ENCODE measurements at places on chromosomes 1 and 21.

DNA sequence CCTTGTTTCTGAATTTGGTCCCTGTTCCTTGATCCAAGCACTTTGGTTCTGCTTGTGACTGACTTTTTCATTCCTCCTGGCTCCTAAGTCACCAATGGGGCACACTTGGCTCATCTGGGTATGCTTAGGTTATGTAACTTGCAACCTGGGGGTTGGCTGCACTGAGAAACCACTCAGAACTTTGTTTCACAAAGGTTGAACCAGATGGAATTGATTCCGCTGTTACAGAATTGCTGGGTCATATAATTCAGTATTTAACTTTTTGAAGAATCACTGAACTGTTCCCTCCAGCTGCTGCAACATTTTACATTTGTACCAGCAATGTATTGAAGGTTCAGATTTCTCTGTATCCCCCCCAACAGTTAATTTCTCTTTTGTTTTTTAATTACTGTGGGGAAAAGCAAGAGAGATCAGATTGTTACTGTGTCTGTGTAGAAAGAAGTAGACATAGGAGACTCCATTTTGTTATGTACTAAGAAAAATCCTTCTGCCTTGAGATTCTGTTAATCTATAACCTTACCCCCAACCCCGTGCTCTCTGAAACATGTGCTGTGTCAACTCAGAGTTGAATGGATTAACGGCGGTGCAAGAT is 9.6 kb upstream of the NVL start:
- no peak for DNase-seq

GRCh38 chr1:92366040-92366395 is 67.2 kb downstream of the RPAP2 start:
- DNase-seq, result no peak

DNA sequence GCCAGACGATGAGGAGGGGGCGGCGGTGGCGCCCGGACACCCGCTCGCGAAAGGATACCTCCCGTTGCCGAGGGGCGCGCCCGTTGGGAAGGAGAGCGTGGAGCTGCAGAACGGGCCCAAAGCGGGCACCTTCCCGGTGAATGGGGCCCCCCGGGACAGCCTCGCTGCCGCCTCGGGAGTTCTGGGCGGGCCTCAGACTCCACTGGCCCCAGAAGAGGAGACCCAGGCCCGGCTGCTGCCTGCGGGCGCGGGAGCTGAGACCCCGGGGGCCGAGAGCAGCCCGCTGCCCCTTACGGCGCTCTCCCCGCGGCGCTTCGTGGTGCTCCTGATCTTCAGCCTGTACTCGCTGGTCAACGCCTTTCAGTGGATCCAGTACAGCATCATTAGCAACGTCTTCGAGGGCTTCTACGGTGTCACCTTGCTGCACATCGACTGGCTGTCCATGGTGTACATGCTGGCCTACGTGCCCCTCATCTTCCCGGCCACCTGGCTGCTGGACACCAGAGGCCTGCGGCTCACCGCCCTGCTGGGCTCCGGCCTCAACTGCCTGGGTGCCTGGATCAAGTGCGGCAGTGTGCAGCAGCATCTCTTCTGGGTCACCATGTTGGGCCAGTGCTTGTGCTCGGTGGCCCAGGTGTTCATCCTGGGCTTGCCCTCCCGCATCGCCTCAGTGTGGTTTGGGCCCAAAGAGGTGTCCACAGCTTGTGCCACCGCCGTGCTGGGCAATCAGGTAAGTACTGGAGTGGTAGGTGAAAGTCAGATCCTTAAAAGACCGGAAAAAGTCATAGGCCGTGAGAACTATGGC is 588 bp downstream of the FLVCR1 start:
- no peak for DNase-seq

DNA sequence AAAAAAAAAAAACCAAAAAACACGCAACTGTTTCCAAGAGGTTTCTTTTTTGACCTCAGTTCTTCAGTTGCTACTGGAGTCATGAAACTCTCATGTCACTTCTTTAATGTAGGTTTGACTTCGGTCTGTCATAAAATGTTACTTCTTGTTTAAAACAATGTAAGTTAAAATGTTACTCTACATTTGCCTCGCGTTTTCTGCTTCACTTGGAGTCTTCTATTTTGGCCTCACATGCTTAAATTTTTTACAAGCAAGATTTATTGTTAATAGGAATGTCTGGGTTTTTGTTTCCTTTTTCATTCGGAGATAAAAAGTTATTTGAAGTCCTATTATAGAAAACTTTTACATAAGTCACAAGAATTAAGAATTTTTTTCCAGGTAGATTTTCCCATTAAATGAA is 880.2 kb downstream of the LTN1 start:
- DNase-seq, result no peak

DNA sequence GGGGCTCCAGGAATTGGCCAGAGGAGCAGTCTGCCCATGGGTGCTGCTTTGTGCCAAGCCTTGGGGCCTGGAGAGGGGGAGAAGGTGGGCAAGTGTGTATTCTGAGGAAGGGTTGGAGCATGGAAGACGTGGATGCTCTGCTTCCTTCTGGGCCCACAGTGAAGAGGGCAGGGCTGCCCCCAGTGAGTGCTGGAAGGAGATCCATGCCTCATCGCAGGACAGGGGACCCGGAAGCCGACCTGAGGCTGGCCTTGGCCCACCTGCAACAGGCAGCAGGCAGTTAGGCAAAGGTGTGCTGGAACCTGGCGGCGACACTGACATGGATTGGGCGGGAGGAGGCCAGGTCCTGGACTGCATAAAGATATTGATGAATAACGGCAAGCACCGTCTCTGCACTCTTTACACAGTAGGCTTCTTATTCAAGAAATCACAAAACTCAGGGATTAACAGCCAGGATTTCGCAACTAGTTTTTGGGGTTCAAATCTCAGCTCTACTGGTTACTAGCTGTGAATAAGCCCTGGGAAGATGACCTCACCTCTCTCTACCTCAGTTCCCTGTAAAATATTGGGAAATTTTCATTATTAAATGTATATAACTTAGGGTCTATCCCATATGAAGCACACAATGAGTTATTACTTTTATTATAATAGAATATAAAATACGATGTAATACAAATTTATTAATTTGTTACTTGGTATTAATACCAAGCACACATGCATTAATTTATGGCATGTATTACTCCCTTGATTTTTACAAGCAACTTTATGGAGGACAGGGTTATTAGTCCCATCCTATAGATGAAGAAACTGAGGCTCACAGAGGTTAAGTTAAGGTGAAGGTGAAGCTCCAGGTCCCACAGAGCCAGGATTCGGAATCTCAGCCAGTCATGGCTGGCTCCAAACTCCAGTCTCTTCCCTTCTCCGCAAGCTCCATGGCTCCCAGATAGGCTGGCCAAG is 62.3 kb downstream of the DHRS3 start:
- DNase-seq, result no peak

- DNase-seq, result no peak
Observed at GRCh38 chr1:41404308-41404761, 43.1 kb downstream of the FOXO6 start.

- peak; percentile 20 for DNase-seq
Observed at GRCh38 chr1:172203135-172203823, 217.2 kb upstream of the C1orf105 start.

DNA sequence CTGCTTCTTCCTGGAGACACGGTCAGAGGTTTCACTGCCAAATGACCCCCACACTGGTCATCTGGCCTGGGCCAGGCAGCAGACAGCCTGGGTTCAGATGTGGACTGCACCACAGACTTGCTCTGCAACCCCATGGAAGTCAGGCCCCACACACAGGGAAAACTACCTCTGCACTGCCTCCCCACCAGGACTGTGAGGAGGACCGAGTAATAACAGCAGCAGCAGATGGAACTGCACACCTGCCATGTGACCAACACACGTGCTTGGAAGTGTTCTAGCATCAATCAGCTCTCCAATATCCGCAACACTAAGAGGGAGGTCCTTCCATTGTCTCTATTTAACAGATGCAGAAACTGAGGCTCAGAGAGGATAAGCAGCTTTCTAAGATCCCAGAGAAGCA is 51.4 kb downstream of the SLC9A1 start:
- DNase-seq, result no peak

DNA sequence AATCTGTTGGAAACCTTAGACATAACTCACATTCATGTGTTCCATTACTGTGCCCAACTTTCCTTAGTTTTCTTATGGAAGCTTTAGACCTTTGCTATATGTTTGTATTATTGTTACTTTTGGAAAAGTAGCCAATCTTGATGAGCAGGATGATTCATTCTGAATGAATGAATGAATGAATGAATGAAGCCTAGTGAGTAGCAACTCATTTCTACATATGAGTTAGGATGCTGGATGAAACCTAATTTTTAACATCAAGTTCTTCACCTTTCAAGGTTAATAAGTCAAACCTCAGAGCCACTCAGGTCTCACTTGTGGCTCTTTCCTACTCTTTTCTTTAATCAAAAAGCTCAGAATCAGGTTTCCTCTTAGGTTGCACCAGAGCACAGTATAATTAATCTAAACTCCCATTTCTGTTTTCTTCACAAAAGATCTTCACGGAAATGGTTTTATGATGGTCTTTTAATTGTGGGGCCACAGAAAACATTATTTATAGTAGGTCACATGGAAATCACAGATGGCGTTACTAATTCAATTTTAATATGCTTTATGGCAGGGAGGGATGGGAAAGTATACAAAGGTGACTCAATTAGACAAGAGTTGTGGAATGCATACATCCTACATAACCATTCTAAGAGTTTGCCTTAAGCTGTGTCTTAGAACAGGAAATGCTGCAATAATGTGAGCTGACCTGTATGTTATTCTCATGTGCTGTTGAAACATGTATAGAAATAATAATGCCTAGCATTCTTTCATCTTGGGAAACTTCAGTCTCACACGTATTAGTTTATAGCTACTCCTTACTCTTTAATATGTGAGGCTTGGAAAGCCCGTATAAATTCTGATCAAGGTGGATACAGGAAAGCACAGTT is 4.5 kb upstream of the DDX59 start:
- DNase-seq, result no peak

GRCh38 chr1:41812051-41812450 is 106.7 kb downstream of the HIVEP3 start:
- DNase-seq, result peak; percentile 11

- no peak for DNase-seq
Observed at GRCh38 chr1:101161619-101162018, 75.2 kb upstream of the S1PR1 start.

GRCh38 chr1:1122981-1123480 is 7.1 kb upstream of the C1orf159 start:
- no peak for DNase-seq

- DNase-seq, result no peak
Observed at GRCh38 chr1:3712573-3713535, 39.4 kb upstream of the CCDC27 start.

Data from NCI-H187 (cell line).